ENCODE measurements at places on chromosomes 13 and 19.
A peak's percentile ranks its signal among the peaks of the same experiment; 100 is the strongest.

DNA sequence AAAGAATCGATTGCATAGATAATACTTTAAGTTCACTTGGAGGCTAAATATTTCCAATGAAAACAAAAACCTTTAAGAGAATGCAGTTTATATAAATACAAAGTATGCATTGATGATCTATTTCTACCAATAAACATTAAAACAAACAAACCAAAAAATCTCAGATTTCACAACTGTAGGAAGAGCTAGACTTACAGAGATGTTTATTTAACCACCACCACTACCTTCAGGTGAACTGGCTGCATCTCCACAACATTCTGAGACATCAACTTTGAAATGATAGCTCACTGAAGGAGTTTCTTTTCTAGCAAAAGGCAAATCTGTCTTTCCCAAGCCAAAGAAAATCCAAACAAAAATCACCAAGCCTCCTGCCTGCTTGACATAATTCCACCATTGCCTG lies 44.2 kb downstream of the FOXO1 start:
- no peak for DNase-seq

DNA sequence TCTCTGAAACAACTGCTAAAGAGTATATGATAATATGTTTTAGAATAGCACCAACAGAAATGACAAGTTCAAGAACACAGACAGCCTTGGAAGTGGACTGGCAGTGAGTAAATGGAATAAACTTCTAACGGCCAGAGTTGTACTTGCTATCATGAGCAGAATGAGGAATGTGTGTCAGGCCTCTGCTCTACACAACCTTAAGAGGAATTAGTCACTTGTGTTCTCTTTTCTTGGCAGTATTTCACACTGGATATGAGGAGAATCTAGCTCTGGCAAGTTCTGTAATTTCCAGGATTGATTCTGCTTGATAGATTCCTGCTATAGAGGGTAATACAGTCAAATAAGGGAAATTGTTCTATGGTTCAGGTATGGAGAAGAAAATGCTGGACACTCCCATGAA lies 757.3 kb downstream of the EFNB2 start:
- no peak for DNase-seq

DNA sequence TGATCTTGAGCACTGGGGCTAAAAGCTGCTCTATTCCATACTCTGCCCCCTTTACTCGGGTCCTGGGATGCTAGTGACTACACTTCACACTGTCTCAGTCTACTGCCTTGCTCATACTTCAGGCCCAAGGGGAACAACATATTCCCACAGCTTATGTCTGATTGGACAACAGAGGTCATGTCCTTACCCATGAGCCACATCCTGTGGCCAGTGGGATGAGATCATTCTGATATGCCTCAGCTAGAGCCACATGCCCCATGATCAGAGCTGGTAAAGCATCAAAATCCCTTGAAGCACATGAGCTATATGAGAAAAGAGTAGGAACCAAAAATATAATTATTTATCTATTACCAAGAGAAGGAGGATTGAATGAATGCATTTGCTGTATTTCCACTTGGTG lies 290.1 kb upstream of the TSHZ3 start:
- no peak for DNase-seq

GRCh38 chr19:46728208-46728607 lies 11.3 kb upstream of the PRKD2 start:
- DNase-seq: no peak

GRCh38 chr13:67078062-67078461 lies 152.1 kb downstream of the PCDH9 start:
- no peak for DNase-seq

GRCh38 chr19:18429717-18430416 lies 8.1 kb downstream of the ISYNA1 start:
- no peak for DNase-seq

DNA sequence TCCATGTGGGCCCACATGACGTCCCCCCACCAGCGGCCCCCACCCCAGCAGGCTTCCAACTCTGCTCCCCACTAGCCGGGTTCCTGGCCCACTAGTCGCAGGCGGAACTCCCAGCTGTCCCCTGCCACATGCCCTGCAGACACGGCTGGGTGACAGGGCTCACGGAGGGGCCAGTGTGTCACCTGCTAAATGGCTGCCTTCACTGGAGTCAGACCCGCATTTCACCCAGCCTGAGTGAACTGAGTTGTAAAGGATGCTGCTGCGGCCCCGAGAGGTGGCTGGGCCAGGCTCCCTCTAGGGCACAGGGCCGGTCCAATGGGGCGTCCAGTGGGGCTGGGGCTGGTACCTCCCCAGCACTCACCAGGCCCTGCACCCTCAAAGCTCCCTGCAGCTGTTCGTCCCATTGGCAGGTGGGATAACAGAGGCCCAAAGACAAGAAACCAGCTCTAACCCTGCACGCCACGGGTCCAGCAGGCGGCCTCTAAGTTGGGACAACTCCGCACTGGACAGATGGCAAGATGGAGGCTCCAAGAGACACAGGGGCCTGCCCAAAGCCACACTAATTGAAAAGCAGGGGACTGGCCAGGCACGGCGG lies 3.2 kb downstream of the LMNB2 start:
- no peak for DNase-seq

GRCh38 chr13:55664178-55664577 lies 1476.5 kb upstream of the PRR20A start:
- DNase-seq: no peak

- DNase-seq: no peak
Measured at GRCh38 chr19:1129535-1129934, 25.7 kb downstream of the GPX4 start.

GRCh38 chr13:43698009-43698408 lies 88.8 kb downstream of the ENOX1 start:
- no peak for DNase-seq

GRCh38 chr13:33806470-33807248 lies 11.3 kb upstream of the RFC3 start:
- DNase-seq: no peak

- no peak for DNase-seq
Measured at GRCh38 chr19:33715462-33715861, 81.2 kb upstream of the KCTD15 start.

- DNase-seq: no peak
Measured at GRCh38 chr19:48493718-48494401, 17.8 kb downstream of the LMTK3 start.

GRCh38 chr19:31220540-31220939 lies 128.7 kb downstream of the TSHZ3 start:
- DNase-seq: no peak

- DNase-seq: no peak
Measured at GRCh38 chr13:109989155-109989554, 202.8 kb upstream of the IRS2 start.

DNA sequence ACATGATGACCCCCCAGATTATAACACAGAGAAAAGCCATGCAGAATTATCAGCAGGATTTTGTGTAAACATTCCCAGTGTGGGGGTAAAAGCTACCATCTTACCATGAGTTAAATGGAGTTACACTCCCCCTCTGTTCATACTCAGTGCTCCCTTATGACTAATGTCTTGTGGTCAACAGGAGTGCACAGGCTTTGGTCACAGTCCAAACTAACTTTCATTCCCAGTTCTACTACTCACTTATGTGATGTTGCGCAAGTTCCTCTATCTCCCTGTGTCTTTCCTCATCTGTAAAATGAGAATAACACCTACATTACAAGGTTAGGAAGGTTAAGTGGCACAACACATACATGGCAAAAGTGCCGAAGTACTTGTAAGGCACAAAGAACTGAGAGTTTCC lies 277.9 kb downstream of the RBM26 start:
- no peak for DNase-seq

GRCh38 chr19:29753190-29753933 lies 38.3 kb upstream of the C19orf12 start:
- DNase-seq: no peak

- no peak for DNase-seq
Measured at GRCh38 chr19:3966051-3967017, 4.6 kb downstream of the DAPK3 start.

DNA sequence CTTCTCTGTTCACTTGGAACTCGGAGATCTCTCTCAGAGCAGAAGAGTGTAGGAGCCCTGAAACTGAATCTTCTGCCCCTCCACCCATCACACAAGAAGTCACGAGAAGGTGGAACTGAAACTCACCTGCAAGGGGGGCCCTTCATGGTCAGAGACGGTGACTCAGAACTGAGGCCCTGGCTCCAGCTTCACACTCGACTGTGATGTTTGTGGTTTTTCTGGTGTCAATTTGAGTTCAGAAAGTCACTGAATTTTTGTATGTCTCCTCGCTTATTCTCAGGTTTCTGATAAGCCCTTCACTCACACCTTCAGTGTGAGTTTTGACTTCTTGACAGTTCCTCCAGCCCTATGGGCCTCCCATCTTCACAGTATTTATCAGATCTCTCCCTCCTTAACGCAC lies 23.1 kb downstream of the SIGLEC5 start:
- no peak for DNase-seq

DNA sequence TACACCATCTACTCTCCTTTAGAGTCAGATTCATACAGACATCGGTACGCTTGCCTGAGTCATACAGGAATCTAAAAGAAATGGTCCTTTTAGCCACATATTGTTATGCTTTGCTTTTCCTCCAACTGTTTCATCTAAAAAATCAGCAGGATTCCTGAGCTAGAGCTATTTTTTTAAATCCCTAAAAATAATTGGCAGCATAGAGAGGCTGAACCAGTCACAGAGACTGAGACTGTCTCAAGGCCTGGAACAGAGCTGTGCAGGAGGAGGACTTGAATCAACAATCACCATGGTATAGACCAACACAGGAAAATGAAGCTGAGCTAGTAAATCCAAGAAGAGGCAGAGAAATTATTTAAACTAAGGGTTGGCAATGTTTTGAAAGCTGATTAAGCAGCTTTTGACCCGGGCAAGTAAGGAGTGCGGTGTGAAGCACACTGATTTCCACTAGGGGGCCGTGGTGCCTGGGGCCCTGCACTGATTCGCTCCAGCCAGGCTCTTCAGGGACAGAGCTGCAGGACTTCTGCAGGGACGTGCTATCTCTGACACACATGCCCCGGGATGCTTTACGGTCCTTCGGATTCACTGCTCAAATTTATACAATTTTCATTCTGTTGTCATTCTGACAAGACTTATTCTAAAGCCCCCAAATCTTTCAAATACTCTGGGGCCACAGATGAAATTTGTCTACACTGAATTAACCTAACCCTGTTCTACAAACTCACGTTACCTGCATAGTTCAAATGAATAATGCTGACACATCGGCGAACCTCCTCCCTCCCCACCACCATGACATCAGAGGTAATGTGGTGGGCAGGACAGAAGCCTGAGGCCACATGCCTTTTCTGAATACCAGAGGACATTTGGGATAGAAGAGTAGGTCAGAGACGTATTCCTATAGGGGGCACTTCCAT lies 87.6 kb upstream of the SLC15A1 start:
- peak; percentile 2 for DNase-seq

DNA sequence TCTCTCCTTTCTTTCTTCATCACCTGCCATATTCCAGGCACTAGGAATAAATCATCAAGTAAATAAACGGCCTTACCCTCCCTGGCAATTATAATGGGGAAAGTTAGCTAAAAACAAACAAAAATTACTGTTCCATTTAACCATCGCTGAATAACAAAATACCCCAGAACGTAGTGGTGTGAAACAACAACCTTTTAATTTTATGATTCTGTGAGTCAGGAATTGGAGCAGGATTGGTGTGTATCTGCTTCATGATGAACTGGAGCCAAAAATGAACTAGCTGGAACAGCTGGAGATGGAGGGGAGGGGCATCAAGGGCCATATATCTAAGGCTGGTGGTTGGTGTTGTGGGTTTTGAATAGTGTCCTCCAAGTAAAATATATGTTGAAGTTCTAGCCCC lies 3.7 kb upstream of the CADM4 start:
- DNase-seq: no peak

GRCh38 chr13:45768656-45769479 lies 66.7 kb downstream of the CBY2 start:
- DNase-seq: no peak

DNA sequence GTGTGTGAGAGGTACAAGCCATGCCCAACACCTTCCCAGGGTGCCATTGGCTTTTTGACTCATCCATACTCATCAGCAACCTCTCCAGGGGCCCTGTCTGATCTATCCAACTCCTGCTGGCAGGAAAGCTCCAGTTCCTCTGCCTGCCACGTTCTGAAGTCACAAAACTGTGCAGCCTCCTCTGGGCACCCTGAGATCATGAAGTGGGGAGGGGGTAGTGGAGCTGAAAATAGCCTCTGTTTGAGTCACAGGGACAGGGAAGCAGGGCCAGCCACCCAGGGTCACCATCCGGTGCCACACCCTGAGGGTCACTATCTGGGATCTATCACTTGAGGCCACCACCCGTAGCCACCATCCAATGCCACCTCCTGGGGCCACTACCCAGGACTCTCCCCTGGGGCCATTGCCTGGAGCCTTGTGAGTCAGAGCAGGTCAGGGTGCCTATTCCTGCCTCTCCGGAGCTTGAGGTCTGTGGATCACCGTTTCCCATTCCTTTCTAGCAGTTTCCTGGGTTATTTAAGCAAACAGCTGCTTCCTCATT lies 172.1 kb downstream of the NUFIP1 start:
- no peak for DNase-seq

DNA sequence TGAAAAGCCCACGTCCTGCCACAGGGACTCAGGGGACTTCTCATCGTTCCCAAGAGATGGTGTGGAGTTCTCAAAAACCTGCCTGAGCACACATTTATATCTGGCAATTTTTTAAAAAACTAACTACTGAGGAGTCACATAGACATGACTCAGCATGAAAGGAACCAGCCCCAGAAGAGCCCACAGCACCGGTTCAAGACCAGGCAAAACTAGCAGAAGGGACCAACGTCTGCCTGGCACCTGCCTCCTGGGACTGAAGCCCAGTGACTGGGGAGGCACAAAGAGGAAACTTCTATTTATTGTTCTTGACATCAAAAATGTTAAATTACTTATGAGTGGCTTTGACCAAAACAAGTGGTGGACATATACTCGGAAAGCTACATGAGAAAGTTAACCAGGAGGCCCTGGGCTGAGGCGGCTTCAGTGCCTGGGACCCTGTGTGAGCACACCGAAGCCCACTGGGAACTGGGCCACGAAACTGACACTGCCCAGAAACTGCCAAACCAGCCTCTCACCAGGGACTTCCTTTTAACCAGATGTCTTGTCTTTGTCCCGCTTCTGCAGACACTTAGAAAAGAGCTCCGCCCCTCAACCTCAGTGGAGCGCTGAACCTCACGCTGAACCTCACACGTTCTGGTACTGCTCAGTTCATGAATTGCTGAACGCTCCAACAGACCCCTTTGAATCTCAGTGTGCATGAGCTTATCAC lies 25.7 kb downstream of the C13orf46 start:
- no peak for DNase-seq

DNA sequence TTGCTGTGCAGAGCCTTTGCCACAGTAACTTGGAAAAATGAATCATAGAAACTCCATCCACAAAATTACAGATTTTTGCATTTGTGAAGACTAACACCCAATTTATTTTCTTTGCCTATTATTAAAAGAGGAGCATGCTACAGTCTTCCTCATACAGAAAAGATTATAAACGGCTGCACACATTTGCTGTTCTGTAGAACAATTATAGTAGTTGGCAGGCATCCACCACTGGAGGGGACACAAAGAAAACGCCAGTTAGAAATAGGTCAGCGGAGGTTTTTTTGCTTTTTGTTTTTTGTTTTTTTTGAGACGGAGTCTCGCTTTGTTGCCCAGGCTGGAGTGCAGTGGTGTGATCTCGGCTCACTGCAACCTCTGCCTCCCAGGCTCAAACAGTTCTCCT lies 51.6 kb downstream of the SACS start:
- DNase-seq: no peak

- DNase-seq: no peak
Measured at GRCh38 chr13:28718196-28718542, 601 bp downstream of the SLC46A3 start.

Data from activated CD8-positive, alpha-beta memory T cell treated with anti-CD3 and anti-CD28 coated beads for 1 hour (primary cell).